Upper lobe of right lung (tissue), 1 donor: ENCODE measurements at places on chromosomes 3 and 15. TPM values are rescaled to one million over a fixed set of nuclear protein-coding genes. Genes with fewer than 3 reads are reported as not detected.

- no peak overlapping the region for H3K4me3 ChIP-seq
- DNase-seq, result no peak
- H3K36me3 ChIP-seq, result no peaks in the 10 kb centered on the region
- H3K4me1 ChIP-seq, result no peaks in the 10 kb centered on the region
These were observed 30.6 kb upstream of the SLC2A2 start for GRCh38 chr3:171057072-171057471.

DNA sequence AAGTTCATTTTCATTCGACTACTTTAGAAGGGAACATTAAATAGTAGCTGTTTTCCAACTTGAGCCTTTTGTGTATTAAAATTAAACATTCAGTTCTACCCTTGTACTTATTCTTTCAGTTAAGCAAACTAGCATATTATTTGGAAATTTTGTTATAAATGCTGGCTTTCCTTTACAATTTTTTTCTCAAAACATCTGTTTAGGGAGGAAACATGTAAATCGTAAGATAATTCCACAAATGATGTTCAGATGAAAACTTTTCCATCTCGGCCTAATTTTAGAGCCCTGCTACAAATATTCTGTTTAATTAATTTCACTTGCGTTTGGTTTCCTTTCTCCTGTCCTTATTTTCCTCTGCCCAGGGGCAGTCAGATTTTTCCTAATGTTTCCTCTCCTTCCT lies 476.2 kb upstream of the RGMA start:
- no peak for DNase-seq
- H3K36me3 ChIP-seq, result no peaks in the 10 kb centered on the region
- no peak overlapping the region for H3K27ac ChIP-seq

GRCh38 chr3:169147238-169148008 lies 516.1 kb downstream of the MECOM start:
- peak overlapping the region; percentile 91 for H3K27ac ChIP-seq
- H3K36me3 ChIP-seq, result no peaks in the 10 kb centered on the region
- H3K27me3 ChIP-seq, result peaks cover 34% of the 10 kb centered on the region
- peak; percentile 68 for DNase-seq

The PLSCR5 gene
- total RNA-seq, result not detected

- no peak overlapping the region for H3K27ac ChIP-seq
- H3K4me1 ChIP-seq, result peaks cover 27% of the 10 kb centered on the region
- DNase-seq, result no peak
- H3K27me3 ChIP-seq, result no peaks in the 10 kb centered on the region
These were observed 86.0 kb upstream of the LIMD1 start for GRCh38 chr3:45508483-45509037.

DNA sequence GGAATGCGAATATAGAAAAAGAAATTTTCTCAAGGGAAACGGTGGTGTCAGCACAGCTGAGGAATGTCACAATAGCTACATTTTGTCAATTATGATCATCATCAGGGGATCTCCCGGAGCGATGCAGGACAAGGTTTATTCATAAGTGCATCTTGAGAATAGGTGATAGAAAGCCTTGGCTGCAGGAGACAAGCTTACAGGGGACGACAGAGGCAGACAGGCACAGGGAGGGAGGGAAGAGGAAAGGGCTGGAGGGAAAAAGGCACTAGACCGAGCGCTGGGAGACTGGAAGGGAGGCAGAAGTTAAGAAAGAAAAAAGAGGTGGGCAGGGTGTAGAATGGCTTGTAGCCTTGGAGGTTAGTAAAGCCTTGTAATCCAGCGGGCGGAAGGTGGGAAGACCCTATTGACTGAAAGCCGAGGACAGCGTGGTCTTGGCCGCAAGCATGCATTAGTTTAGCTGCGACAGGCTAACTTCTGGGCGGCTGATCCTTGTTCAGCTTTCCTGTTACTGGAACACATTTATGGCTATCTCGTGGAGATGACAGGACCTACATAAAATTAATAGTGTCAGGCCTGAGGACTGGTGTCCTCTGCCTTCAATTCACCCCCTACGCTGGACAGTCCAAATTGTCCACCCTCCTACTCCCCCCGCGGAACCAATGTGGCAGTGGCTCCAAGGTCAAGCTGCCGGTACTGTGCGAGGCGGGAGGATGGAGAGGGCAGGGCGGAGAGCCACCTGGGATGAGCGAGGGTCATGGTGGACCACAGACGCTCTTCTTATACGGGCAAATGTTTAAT lies 1.4 kb upstream of the NECTIN3 start:
- H3K36me3 ChIP-seq, result no peaks in the 10 kb centered on the region
- peaks cover 8% of the 10 kb centered on the region for H3K4me1 ChIP-seq
- DNase-seq, result no peak
- no peaks in the 10 kb centered on the region for H3K27me3 ChIP-seq
- peak overlapping the region; percentile 82 for H3K4me3 ChIP-seq

DNA sequence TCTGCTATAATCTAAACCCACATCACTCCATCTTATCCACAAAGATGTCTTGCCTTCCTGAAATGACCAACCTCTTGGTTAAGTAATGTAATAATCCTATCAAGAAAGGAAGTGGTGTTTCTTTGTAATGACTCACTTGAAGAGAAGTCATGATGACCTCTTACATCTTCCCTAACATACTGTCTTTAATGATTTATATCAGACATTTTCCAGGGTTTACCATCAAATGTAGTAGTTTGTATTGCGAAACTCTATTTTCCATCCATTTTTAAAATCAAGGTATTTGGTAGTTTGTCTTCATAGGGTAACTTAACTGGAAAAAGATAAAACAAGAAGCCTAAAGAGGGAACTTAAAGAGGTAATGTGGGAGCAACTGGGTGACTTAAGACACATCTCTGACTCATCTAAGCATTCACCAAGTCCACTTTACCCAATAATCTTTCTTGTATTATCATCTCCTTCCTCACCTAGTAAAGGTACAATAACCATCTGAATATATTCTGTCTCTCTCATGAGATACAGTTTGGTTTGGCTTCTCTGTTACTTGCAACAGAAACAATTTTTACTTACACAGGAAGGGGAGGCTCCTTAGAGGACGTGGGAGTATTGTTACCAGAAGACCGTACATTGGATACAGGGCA lies 5.7 kb upstream of the MAPK6 start:
- no peaks in the 10 kb centered on the region for H3K36me3 ChIP-seq
- H3K4me1 ChIP-seq, result peaks cover 23% of the 10 kb centered on the region
- no peak for DNase-seq
- H3K27ac ChIP-seq, result peak overlapping the region; percentile 6
- H3K27me3 ChIP-seq, result no peaks in the 10 kb centered on the region

- H3K27me3 ChIP-seq, result peaks cover 13% of the 10 kb centered on the region
- no peak for DNase-seq
- H3K36me3 ChIP-seq, result no peaks in the 10 kb centered on the region
- H3K4me1 ChIP-seq, result no peaks in the 10 kb centered on the region
- H3K4me3 ChIP-seq, result no peak overlapping the region
- no peak overlapping the region for H3K27ac ChIP-seq
These were observed 252.2 kb upstream of the IGF1R start for GRCh38 chr15:98395974-98396610.

The LCTL gene
- not detected for total RNA-seq

GRCh38 chr3:81270603-81271379 lies 490.7 kb downstream of the GBE1 start:
- DNase-seq, result no peak
- no peak overlapping the region for H3K27ac ChIP-seq
- no peak overlapping the region for H3K4me3 ChIP-seq
- no peaks in the 10 kb centered on the region for H3K36me3 ChIP-seq
- H3K4me1 ChIP-seq, result no peaks in the 10 kb centered on the region

GRCh38 chr3:29281344-29282241 lies 722 bp downstream of the RBMS3 start:
- H3K27me3 ChIP-seq, result no peaks in the 10 kb centered on the region
- peak overlapping the region; percentile 84 for H3K27ac ChIP-seq
- no peaks in the 10 kb centered on the region for H3K4me1 ChIP-seq
- DNase-seq, result no peak
- no peaks in the 10 kb centered on the region for H3K36me3 ChIP-seq

- H3K4me1 ChIP-seq, result peaks cover 12% of the 10 kb centered on the region
- no peak overlapping the region for H3K27ac ChIP-seq
- no peak overlapping the region for H3K4me3 ChIP-seq
- H3K27me3 ChIP-seq, result no peaks in the 10 kb centered on the region
- H3K36me3 ChIP-seq, result peaks cover 46% of the 10 kb centered on the region
These were observed 5.6 kb downstream of the ACAD9 start for GRCh38 chr3:128884992-128885391.

DNA sequence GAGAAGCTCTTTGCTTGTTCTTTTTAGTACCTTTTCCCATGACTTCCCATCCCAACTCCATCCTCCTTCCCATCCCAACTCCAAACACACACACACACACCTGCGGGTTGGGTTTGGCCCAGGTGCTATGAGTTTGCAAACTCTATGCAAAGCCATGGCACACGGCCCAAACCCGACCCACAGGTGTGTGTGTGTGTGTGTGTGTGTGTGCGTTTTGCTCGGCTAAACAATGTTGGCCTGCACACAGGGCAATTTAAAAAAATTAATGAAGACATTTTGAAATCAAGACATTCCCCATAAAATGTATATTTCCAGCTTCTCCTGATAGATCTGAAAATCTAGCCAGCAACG lies 103.7 kb upstream of the TLE3 start:
- no peak overlapping the region for H3K27ac ChIP-seq
- H3K36me3 ChIP-seq, result no peaks in the 10 kb centered on the region
- H3K4me1 ChIP-seq, result peaks cover 8% of the 10 kb centered on the region
- H3K4me3 ChIP-seq, result no peak overlapping the region
- no peaks in the 10 kb centered on the region for H3K27me3 ChIP-seq
